ENCODE measurements at places on chromosomes 6 and 20.

DNA sequence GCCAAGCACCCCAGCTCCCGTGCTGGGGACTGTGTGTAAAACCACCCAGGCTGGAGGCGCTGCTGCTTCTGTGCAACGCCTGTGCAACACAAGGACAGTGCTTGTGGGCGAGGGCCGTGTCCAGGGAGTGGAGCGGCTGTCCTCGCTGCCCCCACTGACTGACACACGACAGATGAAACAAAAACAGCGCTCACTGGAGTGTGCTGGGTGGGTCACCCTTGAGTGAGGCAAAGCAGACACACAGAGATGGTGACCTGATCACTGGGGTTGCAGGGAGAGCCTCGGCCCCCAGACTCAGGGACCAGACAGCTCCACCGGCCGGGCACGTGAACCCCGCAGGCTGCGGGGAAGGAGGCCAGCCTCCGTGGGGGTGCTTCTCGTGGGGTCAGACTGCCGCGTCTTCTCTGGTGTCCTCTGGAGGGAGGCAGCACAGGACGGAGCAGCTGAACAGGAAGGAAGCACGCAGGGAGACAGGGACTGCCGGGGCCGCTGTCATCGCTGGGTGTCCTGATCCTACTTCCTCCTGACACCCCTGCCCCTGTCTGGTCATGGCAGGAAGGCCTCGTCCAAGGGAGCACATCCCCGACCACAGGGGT lies 75.9 kb upstream of the CST7 start:
- no peak for DNase-seq

DNA sequence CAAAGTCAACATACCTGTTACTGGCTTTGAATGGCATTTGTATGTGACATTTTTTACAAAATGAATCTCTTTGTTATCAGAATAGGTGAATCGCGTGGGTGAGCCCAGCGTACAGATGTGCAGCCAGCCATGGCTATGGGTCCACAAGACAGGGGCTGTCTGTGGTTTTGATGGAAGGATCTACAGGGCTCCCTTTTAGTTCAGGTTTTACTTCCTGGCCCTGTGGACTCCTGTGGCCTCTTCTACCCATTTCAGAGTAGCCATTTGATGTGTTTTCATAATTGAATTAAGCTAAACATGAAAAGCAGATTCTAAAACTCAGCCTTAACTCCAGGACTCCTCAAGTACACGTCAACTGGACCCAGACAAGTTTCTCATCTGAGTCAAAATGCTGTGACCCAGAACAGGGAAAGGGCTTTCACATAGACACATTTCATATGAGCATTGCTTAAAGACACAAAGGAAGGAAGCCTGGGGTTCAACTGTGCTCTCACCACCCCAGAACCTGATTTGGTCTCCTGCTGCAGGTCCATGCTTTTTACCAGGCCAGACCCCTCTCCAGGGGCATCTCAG lies 105.3 kb upstream of the NAA20 start:
- DNase-seq, result no peak

DNA sequence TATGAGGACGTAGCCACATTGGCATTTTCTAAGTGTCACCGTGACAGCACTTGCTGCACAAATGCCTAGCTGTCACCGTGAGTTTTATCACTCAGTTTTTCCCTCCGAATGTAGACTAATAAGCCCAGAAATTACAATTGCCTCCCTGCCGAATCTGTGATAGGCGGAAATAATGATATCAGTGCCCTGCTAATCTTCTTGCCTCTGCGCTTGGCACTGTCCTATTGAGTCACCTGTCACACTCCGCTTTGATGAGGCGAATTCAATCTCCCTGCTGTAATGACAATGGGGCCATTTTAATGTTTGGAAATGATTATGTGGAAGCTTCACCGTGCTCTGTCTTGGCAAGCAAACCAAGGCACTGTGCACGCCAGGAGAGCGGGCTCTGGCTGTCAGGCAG lies 112.8 kb downstream of the LINC00237 start:
- no peak for DNase-seq

GRCh38 chr6:131678442-131678841 lies 22.8 kb downstream of the OR2A4 start:
- DNase-seq, result no peak

Measured in T-helper 17 cell (primary cell).